ENCODE measurements at places on chromosomes 2 and 18. TPM values are rescaled to one million over a fixed set of nuclear protein-coding genes. Genes with fewer than 3 reads are reported as not detected.
A peak's percentile ranks its signal among the peaks of the same experiment; 100 is the strongest.

Gene MOCOS
- total RNA-seq = 30.4 TPM

Gene PARD3B
- total RNA-seq = 7.6 TPM

Gene CHRNG
- not detected for total RNA-seq

Gene DPP4
- total RNA-seq = 0.35 TPM

Gene ST8SIA5
- not detected for total RNA-seq

Gene IL1RN
- total RNA-seq = 5.0 TPM

Gene C18orf32
- total RNA-seq = 11.3 TPM

Gene KLHL29
- total RNA-seq = 3.1 TPM

Gene HAAO
- 0.73 TPM for total RNA-seq

Gene MYO3B
- 6.7 TPM for total RNA-seq

DNA sequence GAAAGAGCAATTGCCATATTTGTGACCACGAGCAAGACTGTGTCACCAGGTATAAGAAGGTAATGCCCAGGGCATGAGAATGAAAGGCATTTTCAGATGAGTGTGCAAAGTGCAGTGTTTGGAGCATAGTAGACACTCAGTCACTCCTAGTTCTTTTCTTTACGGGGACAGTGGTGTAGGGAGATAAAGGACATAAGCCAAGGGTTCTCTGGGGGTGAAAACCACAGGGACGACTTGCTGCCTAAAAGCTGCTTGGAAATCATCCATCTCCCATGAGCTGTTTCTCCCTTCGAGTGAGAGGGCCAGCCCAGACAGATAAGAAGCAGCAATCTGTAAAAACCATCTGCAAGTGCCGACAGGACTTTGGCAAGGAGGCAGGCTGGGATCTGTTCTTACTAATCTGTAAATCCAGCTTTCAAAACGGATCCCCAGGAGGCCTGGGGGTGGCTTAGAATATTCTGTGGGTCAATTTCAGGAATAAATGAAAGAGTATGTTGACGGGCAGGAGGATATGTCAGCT is 221.6 kb downstream of the LPIN1 start:
- no peak for DNase-seq

DNA sequence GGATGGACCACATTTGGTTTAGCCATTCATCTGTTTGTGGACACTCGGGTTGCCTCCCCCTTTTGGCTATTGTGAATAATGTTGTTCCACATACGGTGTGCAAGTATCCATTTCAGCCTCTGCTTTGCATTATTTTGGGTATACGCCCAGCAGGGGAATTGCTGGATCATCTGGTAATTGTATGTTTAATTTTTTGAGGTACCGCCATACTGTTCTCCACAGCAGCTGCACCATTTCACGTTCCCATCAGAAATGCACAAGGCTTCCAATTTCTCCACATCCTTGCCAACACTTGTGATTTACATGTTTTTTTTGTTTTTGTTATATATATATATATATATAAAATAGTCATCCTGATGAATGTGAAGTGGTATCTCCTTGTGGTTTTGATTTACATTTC is 54.6 kb upstream of the TWIST2 start:
- no peak for DNase-seq

GRCh38 chr2:30985493-30986230 is 152.6 kb downstream of the GALNT14 start:
- no peak for DNase-seq

GRCh38 chr2:241666627-241667400 is 19.8 kb downstream of the DTYMK start:
- no peak for DNase-seq

DNA sequence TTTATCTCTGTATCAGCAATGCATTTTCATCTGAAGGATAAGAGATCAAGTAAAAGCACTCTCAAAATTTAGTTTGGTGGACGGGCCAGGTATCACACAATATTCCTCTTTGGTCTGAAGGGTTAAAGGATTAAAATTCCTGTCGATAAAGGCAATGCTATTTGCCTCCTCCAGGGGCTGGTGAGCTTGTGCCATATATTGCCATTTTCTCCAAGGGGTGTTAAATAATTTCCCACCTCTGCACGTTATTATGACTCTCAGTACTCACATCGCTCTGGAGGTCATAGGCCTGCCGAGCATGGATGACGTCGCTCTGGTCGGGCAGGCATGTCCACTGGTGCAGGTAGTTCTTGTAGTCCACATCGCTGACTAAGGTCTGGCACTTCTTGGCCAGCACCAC is 94.2 kb downstream of the NEB start:
- DNase-seq = no peak

- no peak for DNase-seq
These were observed 39.4 kb upstream of the SMAD2 start for GRCh38 chr18:47969816-47970215.

- no peak for DNase-seq
These were observed 100.7 kb downstream of the MYT1L start for GRCh38 chr2:2230433-2230817.

DNA sequence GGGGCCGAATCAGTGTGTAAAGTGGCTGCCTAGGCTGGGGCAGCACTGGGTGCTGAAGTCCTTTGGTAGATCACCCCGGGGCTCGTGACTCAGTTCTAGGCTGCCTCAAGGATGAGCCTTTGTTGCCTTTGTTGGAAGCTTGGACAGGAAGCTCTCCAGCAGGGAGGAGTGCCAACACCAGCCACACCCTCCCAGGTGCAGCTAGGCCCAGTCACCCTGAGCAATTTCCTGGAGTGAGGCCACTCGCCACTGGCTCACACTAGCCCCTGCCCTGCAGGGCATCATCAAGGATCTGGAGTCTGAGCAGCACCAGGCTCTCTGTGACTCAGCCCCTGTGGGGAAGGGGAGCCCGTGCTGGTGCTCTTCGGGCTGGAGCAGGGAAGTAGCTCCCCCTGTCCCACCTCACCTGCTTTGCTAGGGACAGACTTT is 6.7 kb upstream of the SDC1 start:
- DNase-seq = peak; percentile 100

- no peak for DNase-seq
These were observed 64.0 kb downstream of the ODC1 start for GRCh38 chr2:10383960-10384734.

DNA sequence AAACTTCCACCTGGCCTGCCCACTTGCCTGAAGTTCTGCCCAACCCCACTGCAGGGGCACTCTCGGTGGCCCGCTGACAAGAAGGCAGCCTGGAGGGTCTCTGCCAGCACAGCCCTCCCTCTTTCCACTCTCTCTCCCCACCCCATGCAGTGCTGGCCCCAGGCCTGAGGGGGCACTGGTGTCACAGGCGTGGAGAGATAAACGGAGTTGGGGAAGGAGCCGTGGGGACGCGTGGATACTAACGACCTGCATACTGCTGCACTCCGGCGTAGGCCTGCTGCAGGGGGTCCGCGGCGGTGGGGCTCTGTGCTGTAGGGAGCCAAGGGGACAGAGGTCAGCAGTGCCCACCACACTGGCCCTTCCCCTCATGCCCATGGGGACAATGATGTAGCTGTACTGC is 299.3 kb downstream of the CELF4 start:
- DNase-seq = no peak

DNA sequence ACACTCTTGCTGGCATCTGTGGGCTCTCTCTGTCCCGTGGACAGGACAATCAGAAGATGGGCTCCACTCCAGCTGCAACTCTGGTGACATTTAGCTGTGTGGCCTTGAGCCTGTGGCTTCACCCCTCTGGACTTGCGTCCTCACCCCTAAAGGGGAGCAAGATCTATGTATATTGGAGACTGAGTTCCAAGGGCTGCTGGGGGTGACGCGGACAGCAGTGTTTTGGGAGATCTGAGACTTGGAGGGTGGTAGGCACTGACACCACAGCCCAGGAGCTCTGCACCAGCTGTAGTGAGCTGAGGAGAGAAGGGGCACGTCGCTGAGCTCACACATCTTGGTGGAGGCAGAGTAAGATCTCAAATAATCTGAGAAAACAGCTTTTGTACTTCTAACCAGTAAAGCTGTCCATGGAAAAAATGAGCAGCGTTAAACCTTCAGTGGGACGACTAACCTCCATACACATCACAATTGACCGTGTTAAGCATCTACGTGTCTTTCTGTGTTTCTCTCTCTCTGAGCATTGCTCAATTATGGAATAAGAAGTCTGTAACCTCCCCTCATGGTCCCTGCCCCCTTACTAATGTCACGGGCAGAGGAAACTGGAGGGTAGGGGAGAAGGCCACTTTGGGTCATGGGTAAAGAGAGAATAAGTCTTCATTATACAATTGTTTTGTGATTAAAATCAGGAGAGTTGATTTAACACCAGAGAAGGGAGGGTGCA is 85.8 kb downstream of the SH3RF3 start:
- DNase-seq = no peak

DNA sequence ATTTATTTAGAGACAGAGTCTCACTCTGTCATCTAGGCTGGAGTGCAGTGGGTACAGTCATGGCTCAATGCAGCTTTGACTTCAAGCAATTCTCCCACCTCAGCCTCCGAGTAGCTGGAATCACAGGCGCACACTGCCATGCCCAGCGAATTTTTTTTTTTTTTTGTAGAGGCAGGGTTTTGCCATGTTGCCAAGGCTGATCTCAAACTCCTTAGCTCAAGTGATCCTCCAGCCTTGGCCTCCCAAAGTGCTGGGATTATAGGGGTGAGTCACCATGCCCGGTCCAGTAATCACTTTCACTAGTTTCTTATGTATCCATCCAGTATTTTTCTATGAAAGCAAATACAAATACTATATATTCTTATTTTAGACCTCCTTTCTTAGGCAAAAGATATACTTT is 24.0 kb downstream of the PRKAG3 start:
- DNase-seq = no peak

DNA sequence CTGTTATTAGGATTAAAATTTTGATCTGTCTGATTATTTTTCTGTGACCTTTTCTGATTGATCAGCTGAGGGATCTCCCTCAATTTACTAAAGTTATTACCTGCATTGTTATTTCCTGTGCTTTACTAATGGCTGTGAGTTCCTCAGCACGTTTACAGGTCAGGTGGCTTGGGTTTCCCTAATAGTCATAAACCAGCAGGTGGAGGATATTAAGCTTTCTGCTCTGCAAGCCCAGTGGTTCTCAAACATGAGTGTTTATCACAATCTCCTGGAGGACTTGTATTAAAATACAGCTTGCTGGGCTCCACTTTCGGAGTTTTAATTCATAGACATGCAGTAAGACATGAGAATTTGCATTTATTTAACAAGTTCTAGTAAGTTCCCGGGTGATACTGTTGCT is 22.4 kb upstream of the UGP2 start:
- no peak for DNase-seq

DNA sequence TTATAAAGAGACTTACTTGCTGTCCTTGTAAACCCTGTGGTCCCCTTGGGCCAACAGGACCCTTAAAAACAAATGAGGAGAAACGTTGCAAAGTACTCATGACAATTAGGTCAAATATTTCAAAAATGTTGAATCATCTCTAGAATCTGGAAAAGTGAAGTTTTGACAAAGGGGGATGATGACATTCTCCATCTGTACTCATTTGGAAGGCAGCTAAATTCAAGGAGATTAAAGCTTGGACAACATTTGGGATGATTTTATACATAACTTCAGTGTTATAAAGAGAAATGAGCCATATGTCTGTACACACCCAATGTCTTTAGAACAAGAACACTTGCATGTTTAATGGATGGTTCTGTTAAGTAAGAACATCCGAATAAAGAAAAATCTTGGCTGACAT is 92.9 kb downstream of the COL5A2 start:
- DNase-seq = no peak

- peak; percentile 7 for DNase-seq
These were observed 11.7 kb downstream of the VIT start for GRCh38 chr2:36708041-36708741.

GRCh38 chr2:159616286-159616701 is at the start of gene BAZ2B:
BAZ2B (minus strand) TSS chr2:159616548; CDS start chr2:159478719, 137,829 bp downstream.
- DNase-seq = peak; percentile 41

DNA sequence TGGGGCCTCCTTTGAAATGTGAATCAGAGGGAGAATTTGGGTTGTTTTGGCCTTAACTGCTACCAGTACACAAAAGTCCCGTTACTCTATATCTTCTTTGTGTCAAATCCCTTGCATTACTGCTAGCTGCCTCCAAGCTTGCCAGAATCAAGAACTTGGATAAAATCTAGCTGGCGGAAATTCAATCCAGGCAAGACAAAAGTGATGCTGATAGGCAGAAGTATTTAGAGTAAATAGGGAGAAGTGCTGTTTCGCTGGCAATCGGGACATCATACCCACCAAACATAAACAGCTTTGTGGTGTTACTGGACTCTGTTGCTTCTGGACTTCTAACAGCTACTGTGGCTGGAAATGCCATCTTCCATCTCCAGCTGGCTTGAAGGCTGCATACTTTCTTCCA is 2.5 kb downstream of the IFIH1 start:
- no peak for DNase-seq

DNA sequence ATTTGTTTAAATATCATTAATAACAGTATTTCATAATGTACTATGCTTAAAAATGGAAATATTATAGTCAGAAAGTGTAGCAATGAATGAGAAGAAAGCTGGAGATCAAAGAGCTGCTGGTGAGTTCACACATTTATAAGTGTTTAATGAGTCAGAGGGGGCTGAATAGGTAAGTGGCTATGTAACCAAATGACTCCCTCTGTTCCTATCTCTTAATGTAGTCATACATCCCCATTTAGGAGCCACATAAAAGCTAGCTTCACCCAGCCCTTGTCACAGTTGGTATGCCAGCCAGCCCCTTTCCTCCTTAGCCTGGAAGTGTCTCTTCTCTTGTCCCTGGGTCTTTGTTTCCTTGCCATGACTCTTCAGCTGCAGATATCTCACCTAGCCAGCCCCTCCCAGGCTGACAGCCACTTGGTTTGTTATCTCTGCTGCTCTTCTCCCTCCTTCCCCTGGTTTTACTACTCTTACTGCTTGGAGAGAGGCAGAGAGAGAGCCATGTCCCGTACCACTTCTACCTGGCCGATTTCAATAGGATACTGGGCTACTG is 438.6 kb upstream of the HNMT start:
- DNase-seq = no peak

DNA sequence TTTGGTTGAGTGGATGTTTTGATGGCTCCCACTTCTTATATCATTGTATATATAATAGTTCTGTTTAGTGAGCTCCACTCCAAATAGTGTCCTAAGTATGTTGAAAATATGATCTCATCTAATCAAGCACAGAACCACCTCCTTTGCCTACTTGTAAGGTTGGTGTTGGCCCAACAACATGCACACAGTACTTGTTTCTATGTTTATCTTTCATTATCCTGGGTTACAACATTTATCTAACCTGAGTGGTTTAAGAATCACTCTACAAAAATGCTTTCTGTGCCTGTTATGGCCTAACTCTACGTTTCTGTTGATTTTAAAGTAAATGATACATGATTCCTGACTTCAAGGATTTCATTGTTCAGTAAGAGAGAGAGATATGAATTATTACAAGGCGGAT is 281.9 kb downstream of the FIGN start:
- DNase-seq = no peak

DNA sequence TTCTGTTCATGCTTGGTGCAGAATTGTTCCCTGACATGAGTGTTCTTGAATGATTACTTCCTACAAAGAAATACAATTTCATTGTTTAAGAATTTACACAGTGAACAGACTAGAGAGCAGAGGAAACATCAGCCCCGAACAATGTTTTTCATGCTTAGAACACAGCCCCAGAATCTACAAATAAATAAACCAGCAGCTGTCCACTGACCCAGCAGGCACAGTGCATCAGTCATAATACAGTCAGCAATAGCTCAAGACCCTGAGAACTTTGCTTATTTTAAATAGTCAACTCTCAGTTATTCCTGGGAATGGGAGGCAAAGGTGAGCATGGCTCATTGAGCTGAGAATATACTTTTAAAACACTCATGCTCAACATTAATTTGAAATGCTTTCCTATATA is 38.4 kb downstream of the XIRP2 start:
- no peak for DNase-seq

- no peak for DNase-seq
These were observed 621.3 kb upstream of the LRATD1 start for GRCh38 chr2:14011190-14011589.

GRCh38 chr2:97645112-97645694 is 659 bp upstream of the COX5B start:
- no peak for DNase-seq
